Fibroblast of villous mesenchyme (primary cell): ENCODE measurements at places on chromosomes 7 and 10.

DNA sequence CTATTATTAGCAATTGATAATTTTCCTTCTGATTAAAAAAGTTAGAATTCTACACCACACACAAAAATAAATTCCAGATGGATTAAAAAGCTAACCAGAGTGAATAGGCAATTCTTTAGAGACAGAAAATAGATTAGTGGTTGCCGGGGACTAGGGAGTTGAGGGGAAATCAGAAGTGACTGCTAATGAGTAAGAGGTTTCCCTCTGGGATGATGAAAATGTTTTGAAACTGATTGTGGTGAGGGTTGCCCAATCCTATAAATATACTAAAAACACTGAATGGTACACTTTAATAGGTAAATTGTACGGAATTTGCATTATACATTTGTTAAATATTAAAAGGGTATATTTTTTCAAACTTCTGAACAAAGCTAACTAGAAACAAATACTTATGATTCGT lies 214.9 kb downstream of the GPAM start:
- DNase-seq = no peak

DNA sequence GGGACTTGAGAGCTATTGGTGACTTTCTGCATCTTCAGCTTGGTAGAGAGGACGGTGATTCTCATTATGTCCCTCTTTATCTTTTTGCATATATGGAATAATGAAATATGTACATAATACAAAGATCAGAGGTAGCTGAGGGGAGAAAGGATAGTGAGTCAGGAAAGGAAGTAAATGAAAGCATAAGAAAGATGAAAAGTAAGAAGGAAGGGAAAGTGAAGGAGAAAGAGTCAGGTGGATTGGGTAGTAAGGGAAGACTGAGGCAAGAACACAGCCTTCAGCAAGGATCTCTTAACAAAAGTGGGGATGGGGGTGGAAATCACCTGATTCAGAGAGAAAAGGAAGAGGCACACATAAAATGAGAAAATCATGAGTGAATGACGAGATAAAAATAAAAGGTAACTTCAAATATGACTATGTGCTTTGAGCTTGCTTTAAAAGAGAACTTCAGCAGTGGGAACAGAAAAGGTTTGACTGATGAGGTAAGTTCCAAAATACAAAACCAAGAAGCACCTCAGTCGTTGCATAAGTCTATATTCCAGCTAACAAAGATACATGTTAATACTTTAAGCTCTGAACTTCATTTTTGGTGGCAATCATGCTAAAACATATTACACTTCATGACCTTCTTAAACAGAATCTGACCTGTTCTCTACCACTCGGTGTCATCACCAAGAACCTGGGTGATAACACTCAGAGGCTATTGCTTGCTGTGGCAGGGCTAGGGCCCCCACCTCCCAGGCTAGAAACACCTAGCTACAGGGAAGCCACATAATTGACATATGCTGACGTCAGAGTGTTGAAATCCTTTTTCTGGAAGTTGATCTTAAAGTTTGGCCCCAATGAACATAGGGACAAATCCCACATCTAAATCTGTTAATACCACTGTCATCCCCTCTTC lies 32.9 kb downstream of the NRCAM start:
- no peak for DNase-seq

GRCh38 chr10:121596689-121597503 lies 1.3 kb downstream of the FGFR2 start:
- peak; percentile 18 for DNase-seq

DNA sequence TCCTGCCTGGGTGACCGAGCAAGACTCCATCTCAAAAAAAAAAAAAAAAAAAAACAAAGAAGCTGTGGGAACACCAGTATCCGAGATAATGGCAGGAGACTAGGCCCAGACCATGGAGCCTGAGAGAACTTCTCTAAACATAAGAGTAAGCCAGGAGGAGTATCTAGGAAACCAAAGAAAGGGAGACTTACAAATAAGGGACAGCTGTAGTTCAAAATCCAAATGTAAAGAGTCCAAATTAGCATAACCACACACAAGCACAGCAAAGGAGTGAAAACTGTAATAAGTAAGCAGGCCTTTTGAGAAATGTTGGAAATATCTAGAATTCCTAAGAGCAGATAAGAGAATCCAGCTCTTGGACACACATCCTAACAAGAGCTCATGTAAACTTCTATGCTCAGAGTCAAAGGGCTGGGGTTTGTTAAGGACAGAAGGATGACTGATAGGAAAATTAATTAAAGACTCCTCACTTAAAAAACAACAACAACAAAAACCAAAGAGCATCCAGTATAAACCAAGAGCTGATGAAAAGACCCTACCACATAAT lies 15.8 kb downstream of the ZNF25 start:
- peak; percentile 8 for DNase-seq

GRCh38 chr7:5507013-5507412 lies 83.4 kb upstream of the TNRC18 start:
- DNase-seq = no peak

DNA sequence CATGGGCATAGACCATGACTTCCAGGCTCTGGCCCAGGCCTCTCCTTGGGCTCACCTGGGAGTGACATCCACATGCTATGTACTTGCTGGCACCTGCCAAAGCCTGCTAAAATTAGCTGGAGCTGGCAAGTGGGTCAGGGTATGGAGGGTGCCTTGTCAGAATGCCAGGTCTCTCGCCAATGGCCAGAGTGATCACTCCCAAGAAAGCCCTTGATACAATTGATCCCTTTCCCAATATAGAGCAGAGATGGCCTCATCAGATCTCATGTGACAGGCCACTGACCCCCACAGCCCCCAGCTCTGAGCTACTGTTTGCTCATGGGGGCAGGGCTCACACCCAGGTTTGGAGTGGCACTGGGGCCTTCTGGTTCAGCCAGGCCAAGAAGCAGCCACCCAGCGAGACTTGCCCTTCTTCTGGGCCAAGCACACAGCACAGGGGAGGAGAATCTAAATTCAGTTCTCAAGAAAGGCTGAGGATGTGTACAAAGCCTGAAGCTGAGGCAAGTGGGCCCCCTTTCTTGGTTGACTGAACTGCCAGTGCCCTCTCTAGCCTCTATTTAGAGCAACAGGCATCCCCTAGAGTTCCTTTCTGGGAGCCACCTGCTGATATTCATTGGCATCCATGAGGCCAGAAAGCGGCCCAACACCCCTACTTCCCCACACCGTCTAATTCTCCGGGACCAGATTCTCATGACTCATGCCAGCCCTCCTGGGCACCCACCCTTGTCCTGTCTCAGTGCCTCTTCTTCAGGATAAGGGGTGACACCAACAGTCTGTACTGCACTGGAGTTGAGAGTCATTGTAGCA lies 18.9 kb upstream of the MYL7 start:
- no peak for DNase-seq

GRCh38 chr10:111650088-111650487 lies 533.5 kb downstream of the GPAM start:
- no peak for DNase-seq

DNA sequence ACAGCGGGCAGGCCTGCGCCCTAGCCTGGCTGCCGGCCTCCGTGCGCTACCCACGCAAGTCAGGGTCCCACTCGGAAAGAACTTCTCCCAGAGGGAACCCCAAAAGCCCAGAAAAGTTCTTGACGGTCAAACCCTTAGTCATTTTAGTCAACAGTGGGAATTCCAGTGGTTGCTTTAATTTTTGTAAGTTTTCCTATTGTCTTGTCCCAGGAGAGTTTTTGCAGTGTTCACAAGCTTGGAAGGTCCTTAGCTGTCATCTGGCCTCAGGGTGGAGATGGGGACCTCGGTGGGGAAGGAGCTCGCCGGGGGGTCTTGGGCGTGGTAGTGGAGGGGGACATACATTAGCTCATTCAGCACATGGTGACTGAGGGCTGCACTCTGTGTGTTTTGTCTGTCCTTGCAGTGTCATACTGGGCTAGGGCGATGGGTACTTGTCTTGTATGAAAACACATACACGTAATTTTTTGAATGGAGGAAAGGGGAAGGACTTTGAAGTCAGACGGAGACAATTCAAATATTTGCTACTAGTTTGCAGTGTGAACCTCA lies 736 bp downstream of the MINDY4 start:
- DNase-seq = no peak

DNA sequence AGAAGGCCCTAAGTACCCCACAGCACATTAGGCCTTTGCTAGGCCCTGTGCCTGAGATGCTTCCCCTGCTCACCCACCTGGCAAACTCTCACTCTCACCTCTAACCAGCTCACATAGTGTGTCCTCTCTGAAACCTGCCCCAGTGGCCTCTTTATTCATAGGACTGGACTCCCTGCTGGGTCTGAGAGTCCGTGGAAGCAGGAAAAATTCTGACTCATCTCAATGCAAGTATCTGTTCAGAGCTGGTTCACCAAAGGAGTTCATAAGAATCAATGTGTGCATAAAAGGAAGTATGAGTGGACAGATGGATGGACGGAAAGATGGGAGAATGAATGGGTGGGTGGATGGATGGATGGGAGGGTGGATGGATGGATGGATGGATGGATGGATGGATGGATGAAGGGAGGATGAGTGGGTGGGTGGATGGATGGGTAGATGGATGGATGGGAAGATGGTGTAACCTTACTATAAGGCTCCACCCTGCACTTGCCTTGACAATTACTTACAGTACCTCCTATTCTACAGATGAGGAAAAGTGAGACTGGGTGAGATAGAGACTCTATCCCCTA lies 111.2 kb upstream of the ZMIZ1 start:
- DNase-seq = no peak

- DNase-seq = no peak
These were observed 12.7 kb upstream of the AHCYL2 start for GRCh38 chr7:129212126-129212525.

- DNase-seq = no peak
These were observed 106.0 kb downstream of the BMS1 start for GRCh38 chr10:42888504-42889095.

DNA sequence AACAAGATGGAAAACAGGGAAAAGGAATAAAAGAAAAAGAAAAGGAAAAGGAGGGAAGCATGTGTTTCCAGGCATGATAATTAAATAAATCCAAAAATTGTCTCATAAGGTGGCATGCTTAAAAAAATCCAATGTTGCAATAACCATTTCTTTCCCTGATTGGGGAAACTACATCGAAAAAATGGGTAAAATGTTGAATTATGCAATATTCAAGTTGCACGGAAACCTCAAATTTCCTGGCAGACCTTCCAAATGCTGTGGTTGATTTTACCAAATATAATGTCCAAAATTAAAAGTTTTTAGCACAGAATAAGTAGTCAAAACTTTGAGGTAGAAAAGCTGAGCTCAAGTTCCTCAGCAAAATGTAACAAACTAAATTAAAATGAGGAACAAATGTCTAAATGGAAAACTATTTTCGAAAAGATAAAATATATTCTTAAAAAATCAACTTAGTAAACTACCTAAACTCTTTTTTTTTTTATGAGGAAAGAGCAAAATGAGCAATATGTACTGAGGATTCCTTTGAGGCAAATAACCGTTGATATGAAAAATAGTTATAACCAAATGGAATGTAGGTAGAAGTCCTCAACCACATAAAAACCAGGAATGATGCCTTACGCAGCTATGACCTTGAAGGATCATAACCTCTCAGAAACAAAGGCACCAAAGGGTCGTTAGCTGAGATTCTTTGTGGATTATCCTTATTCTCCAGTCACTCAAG lies 52.6 kb downstream of the MACC1 start:
- DNase-seq = peak; percentile 40

DNA sequence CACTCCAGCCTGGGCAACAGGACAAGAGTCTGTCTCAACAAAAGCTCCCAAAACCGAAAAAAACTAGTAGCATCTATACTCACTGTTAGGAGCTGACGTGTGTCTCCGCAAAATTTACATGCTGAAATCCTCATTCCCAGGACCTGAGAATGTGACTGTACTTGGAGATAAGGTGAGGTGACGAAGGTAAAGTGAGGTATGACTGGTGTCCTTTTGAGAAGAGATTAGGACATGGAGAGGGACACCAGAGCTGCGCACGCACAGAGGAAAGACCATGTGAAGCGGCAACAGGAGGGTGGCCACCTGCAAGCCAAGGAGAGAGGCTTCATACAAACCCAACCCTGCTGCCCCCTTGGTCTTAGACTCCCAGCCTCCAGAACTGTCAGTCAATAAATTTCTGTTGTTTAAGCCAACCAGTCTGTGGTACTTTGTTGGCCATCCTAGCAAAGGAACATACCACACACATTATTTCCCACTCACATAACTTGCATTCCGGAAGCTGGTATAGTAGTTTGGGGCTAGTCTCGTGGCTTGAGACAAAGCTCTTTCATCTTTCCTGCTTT lies 1154.0 kb upstream of the CELF2 start:
- no peak for DNase-seq

DNA sequence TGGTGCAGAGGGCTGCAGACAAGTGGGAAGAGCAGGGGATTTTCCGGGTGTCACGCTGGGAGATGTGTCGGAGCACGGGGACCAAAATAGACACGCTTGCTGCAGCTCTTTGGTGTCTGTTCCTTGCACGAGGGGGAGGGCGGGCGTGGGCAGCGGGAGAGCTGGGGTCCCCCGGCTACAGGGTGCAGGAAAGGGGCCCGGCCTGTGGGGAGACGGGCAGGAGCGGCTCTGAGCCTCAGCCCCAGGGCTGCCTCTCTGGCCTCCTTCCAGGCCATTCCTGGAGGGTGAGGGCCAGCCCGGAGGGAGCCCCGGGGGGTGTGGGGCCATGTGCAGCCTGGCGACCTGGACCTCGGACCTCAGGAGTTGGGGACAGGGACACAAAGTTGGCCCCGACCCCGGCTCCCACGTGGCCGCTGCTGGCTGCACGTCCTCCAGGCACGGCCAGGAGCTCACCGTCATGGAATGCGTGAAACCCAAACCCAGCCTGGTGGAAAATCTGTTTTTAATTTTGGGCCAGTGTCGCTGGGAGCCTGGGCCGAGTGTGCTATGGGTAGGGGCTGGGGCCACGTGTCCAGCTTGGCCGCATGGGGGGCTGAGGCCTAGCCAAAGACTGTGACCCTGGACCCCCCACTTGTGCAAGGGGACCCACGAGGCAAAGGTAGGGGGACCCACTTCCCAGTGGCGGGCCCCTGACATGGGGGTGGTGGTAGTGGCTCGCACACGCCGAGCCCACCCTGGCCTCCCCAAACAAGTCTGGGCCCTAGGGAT lies 6.6 kb downstream of the TTYH3 start:
- peak; percentile 70 for DNase-seq

GRCh38 chr7:45021604-45022296 lies 21.7 kb downstream of the CCM2 start:
- peak; percentile 20 for DNase-seq

GRCh38 chr7:57210871-57211270 lies 78.6 kb upstream of the ZNF479 start:
- no peak for DNase-seq

- no peak for DNase-seq
These were observed 13.0 kb upstream of the TRPV6 start for GRCh38 chr7:142898377-142899170.
